ENCODE measurements at places on chromosomes 4 and X.

DNA sequence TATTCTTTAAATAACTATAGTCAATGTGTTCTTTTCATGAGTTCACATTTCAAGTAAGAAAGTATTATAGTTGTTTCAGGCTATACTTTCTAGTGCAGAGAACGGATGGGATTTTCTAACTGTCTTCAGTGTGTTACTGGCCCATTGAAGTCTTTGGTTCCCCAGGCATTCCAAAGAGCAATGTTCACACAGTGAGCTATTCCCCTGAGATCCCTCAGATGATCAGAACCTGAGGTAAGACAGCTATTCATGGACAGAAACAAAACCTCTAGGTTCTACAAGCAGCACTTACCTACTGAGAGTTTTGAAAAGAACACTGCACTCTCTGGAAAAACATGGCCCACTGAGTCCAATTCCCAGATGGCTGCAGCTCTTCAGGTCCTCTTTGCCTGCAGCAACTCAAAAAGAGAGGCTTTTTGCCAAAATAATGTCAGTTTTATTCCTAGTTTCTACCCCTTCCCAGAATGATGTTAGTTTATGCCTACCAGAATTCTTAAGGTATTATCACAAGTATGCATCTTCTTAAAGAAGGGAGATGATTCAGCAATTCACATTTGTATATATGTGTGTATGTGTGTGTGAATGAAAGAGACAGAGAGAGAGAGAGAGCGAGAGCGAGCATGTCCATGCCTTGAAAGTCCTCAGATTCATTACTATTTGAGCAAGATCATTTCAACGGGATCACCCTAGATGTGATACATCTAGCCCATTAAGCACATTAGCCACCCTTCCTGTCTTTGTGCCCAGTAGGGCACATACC is 146.1 kb downstream of the PDHA2 start:
- no peak for DNase-seq

- no peak for DNase-seq
These were observed 117.1 kb downstream of the TMEM164 start for GRCh38 chrX:110120025-110120424.

- DNase-seq: no peak
These were observed 67.4 kb downstream of the EGF start for GRCh38 chr4:109979920-109980717.

DNA sequence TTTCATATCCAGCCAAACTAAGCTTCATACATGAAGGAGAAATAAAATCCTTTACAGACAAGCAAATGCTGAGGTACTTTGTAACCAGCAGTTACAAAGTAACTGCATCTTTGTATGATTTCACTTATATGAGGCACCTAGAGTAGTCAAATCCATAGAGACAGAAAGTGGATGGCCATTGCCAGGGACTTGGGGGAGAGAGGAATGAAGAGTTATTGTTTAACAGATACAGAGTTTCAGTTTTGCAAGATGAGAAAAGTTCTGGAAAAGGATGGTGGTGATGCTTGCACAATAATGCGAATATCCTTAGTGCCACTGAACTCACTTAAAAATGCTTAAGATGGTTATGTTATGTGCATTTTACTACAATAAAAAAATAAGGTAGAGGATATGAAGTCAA is 58.4 kb upstream of the VCX start:
- DNase-seq: no peak

DNA sequence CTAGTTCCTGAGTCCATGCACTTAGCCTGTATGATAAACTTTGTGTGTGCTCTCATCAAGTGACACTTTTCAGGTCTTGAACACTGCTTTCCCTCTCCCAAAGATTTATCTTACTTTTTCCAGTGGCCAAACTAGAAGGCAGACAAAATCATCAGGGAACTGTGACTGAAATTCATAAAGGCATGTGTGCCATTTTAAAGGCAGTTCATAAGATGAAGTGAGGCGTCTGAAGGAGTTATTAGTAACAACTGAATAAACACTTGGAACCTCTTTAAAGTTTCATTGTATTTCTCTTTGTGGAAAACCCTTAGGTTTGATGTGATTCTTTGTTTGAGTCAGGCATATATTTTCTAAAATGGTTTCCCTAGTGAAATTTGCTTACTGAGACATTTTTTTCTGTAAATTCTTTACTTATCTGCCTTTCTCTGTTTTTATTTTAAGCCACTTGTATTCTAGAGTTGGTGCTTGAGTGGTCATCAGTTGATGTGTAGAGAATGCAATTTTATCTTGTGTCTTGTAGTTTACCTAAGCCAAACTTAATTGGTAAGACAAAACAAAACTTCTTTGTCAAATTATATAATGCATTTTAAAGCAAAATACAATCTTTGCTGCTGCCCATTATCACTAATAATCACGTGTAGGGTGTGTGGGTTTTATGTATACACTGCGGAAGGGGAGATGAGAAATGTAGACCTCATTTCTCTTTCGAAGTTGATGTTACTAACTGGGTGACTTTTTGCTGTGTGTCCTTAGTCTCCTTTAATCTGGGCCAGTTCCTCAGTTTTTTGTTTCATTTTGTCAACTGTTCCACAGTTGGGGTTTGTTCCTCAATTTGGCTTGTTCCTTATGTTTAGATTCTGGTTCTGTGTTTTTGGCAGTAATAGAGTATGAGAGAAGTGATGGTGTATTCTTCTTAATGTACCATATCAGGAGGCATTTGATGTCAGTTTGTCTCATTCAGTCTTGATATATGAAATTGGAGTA is 56.8 kb downstream of the RBPJ start:
- no peak for DNase-seq

Measured in HCT116 (cell line).